ENCODE measurements at places on chromosomes 3 and 15.

DNA sequence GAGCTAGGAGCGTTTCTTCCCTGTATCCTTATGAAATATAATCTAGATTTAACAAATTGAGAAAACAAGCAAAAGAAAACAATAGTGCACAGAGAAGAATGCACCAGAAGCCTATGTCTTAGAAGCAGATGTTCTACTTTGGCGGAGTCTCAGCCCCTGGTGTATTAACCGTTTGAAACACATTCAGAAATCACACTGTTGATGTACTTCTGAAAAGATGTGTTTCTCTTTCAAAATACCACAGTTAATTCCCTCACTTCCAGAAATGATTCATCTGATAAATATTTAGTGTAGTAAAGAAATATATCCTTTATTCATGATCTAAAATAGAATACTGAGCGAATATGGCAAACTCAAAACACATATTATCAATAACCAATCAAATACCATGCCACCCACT is 77.7 kb downstream of the CBLB start:
- H3K27ac ChIP-seq: peak overlapping the region; percentile 42
- H3K27me3 ChIP-seq: no peaks in the 10 kb centered on the region
- no peak for DNase-seq
- H3K36me3 ChIP-seq: no peaks in the 10 kb centered on the region

DNA sequence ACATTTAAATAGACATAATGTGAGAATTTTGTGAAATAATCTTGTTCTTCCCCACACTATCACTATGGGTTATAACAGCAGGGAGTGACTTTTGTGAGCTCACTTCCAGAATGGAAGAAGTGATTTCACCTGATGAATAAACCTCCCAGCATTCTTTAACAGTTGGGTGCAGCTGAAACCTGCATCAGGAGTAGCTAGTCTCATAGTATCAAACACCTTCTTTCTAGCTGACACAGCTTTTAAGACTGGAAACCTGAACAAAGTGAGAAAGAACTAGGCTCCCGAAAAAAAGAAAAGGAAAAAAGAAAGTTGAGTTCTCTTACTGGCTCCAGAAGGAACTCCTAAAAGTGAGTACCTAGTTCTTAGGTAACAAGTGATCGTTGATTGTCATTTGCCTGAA is 61.1 kb upstream of the UNC13C start:
- no peaks in the 10 kb centered on the region for H3K27me3 ChIP-seq
- no peak overlapping the region for H3K4me3 ChIP-seq
- DNase-seq: no peak
- no peaks in the 10 kb centered on the region for H3K4me1 ChIP-seq
- H3K36me3 ChIP-seq: no peaks in the 10 kb centered on the region
- no peak overlapping the region for H3K27ac ChIP-seq

- no peaks in the 10 kb centered on the region for H3K4me1 ChIP-seq
- no peaks in the 10 kb centered on the region for H3K36me3 ChIP-seq
- no peaks in the 10 kb centered on the region for H3K27me3 ChIP-seq
- H3K4me3 ChIP-seq: no peak overlapping the region
- H3K27ac ChIP-seq: no peak overlapping the region
- DNase-seq: no peak
Observed at GRCh38 chr3:17832016-17832415, 89.6 kb upstream of the TBC1D5 start.

DNA sequence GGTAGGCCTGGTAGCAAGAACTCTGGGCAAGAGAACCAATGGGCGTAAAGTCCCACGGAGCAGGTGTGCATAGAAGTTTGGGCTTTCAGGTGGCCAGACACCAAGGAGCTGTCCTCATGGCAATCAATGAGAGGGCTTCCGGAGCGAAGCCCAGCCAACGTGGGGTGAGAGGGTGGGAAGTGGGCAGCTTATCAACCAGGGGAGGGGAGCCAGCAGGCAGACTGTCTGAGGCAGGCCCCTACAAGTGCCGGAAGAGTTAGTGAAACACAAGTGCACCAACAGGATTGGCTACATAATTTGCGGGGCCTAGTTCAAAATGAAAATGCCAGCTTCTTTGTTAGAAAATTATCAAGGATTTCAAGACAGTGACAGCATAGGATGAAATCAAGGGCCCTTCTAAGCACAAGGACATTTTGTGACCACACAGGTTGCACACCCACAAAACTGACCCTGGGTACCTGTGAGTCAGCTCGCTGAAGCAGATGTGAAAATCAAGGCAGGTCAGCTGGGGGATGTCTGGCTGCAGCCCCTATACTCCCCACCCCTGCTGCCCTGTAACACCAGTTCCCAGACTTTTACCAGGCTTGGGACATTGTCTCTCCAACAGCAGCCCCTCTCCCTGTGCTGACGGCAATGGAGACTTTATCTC is 102.1 kb upstream of the ETV5 start:
- no peak overlapping the region for H3K4me3 ChIP-seq
- no peak overlapping the region for H3K27ac ChIP-seq
- DNase-seq: no peak
- no peaks in the 10 kb centered on the region for H3K36me3 ChIP-seq
- H3K27me3 ChIP-seq: no peaks in the 10 kb centered on the region

DNA sequence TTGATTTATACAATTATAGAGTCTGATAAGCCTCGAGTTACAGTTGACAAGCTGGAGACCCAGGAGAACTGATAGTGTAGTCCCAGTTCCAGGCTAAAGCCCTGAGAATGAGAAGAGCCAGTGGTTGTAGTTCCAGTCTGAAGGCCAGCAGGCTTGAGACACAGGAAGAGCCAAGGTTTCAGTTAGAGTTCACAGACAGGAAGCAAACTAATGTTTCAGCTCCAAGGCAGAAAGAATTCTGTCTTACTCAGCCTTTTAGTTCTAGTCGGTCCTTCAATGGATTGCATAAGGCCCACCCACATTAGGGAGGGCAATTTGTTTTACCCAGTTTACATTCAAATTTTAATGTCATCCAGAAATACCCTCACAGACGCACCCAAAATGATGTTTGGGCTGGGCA is 102.7 kb downstream of the CDIN1 start:
- DNase-seq: no peak
- no peak overlapping the region for H3K27ac ChIP-seq
- no peak overlapping the region for H3K4me3 ChIP-seq
- H3K27me3 ChIP-seq: no peaks in the 10 kb centered on the region

DNA sequence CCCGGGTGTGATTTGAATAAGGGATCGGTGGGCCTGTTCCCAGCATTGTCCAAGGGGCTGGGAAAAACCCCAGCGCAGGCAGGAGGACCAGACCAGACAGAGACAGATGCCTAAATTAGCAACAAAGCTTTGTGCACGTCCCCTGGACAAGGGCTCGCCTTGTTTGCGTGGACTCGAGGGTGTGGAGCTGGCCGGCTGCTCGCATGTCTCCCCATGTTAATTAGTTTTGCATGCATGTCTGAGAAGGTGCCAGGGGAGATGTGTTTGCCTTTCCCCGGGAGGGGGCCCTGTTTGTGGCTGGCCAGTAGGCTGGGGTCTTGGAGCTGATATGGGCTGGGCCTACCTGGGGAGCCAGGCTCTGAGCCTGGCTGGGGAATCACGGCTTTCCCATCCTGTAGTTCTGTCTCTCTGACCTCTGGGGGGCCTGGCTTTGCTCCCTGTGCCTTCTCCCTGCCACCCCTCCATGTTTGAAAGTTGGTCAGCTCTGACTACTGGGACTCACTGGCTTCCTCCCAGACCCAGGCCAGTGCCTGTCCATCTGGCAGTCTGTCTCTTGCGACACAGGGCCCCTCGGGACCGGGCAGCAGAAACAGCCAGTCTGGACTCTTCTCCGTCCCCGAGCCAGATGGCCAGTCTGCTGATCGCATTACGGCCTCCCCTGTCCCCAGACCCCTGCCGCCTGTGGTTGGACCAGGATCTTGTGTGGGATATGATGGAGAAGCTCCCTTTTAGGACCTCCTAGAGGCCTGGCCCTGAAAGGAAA is 55.4 kb upstream of the POLG start:
- no peaks in the 10 kb centered on the region for H3K27me3 ChIP-seq
- H3K4me3 ChIP-seq: no peak overlapping the region
- no peaks in the 10 kb centered on the region for H3K4me1 ChIP-seq
- no peak overlapping the region for H3K27ac ChIP-seq
- no peaks in the 10 kb centered on the region for H3K36me3 ChIP-seq
- DNase-seq: peak; percentile 83

- peak overlapping the region; percentile 65 for H3K27ac ChIP-seq
- DNase-seq: peak; percentile 63
- no peaks in the 10 kb centered on the region for H3K36me3 ChIP-seq
- H3K27me3 ChIP-seq: no peaks in the 10 kb centered on the region
Observed at GRCh38 chr15:61137105-61137792, 91.9 kb downstream of the RORA start.

GRCh38 chr3:194675081-194675640 is 3.2 kb upstream of the LSG1 start:
- no peak overlapping the region for H3K27ac ChIP-seq
- DNase-seq: no peak
- H3K4me1 ChIP-seq: peaks cover 10% of the 10 kb centered on the region
- H3K36me3 ChIP-seq: no peaks in the 10 kb centered on the region
- H3K4me3 ChIP-seq: no peak overlapping the region
- H3K27me3 ChIP-seq: no peaks in the 10 kb centered on the region

DNA sequence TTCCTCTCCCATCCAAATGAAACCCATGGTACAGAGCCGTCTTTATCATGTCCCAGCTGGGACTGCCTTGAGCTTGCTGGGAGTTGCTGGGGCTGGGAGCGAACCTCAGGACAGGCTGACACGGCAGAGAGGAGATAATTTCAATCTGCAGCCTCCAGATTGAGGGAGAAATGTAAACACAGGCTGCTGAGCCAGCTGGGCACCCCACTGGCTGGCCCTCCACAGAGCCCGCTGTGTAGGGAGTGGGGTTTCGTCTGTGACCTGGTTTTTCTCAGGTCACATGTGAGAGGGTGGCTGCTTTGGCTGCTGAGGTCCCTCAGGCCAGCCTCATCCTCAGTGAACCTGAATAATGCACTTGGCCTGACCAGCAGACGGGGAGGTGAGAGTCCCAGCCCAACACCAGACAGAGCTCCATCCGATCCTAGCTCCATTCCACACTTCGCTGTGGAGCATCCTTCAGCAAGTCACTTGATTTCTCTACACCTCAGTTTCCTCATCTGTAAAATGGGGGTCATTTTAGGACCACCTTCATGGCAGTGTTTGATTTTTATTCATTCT is 121.6 kb upstream of the MRPS22 start:
- H3K27me3 ChIP-seq: no peaks in the 10 kb centered on the region
- peaks cover 16% of the 10 kb centered on the region for H3K4me1 ChIP-seq
- no peak overlapping the region for H3K27ac ChIP-seq
- H3K36me3 ChIP-seq: no peaks in the 10 kb centered on the region

GRCh38 chr3:157532529-157533297 is 29.5 kb upstream of the VEPH1 start:
- H3K27ac ChIP-seq: peak overlapping the region; percentile 68
- no peaks in the 10 kb centered on the region for H3K27me3 ChIP-seq
- no peak overlapping the region for H3K4me3 ChIP-seq
- peaks cover 2% of the 10 kb centered on the region for H3K4me1 ChIP-seq
